ENCODE measurements at places on chromosomes 3 and 15.

DNA sequence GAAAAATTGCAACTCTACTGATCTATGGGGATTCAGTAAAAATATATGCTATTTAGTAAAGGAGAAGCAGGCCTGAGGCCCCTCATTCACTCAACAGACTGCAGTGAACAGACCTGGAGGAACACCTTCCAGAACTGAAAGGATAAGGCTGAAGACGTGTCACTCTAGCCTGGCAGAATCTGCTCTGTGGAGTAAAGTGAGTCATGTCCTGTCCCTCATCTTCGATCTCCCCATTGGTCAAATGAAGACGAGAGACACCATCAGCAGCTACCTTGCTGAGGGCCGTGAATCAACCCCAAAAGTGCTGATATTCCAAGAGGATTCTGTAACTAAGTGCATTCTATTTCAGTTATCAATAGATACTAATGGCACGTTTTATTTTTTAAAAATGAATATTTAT, 359.7 kb downstream of the FGF12 start:
- no peak for DNase-seq

DNA sequence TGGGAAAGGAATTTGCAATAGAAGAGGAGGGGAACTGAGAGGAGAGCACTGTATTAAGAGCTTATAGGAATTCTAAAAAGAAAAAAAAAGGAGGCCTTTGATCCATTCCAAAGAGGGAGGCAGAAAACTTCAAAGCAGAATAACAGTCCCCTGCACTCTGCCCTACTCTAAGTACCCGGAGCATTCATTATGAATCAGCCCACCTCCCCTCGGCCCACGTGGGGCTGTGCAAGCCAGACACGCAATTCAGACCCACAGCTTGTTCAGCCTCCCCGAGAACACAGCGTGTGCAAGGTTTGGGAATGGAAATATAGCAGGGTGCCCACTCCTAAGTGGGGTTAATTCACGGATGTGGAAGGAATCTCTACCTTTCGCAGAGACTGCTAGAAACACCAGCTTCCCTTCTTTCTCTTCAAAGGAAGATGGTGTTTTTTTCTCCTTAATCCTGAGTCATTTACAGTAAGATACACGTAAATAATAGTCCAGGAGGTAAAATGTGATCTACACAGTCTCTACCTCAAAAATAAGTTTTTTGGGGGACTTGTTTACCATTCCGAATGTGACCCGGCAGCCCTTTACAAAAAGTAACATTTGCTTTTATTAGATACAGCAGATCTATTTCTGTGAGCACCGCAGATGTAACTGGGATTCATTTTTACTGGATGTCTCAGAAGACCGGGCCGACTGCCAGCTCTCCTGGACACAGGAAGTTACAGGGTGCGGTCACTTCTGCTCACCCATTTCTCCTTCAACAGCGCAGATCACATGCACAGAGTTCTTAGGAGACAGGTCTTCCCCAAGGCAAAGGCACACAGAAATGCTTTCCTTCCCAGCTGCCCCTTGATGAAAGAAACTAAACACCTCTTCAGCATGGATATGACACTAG, 768.5 kb upstream of the CFAP20DC start:
- DNase-seq = no peak

DNA sequence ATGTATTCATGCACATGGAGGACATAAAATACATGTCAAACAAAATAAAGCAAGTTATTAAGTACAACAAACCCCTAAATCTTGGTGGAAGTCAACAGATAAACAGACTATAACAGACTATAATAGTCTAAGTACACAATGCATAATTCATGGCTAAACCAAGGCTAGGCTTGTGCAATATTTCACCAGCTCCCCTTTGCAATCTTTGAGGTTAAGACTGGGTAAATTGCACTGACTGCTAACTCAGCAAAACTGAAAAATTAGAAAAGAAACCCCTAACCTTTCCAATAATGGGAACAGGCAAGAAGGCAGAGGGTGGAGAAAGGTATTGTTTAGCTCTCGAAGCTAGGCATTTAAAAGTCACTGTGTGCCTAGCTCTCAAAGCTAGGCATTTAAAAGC, 304.9 kb upstream of the WNT5A start:
- no peak for DNase-seq

- no peak for DNase-seq
These were observed 36.1 kb downstream of the STARD9 start for GRCh38 chr15:42611532-42611931.

- no peak for DNase-seq
These were observed 11.0 kb upstream of the PIK3CB start for GRCh38 chr3:138845771-138846173.

- no peak for DNase-seq
These were observed 113.6 kb downstream of the UBE3A start for GRCh38 chr15:25325187-25325586.

- no peak for DNase-seq
These were observed 4.6 kb downstream of the SPSB4 start for GRCh38 chr3:141055536-141056445.

- no peak for DNase-seq
These were observed 778 bp downstream of the CRBN start for GRCh38 chr3:3178498-3179328.

DNA sequence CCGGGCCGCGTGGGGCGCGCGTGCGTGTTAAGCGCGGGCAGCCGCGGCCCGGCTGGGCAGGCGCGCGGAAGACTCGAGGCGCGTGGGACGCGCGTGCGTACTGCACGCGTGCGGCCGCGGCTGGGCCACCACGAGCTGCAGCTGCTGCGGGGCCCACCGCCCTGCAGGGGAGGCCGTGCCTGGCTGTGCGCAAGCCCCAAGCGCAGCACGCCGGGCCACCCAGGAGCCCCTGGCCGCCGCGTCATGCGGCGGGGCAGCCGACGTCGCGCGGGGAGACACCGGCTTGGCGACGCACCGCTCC, 590 bp upstream of the TRIM71 start:
- no peak for DNase-seq

GRCh38 chr3:34020726-34021680, 222.6 kb downstream of the PDCD6IP start:
- DNase-seq = no peak

GRCh38 chr15:29566914-29567313, 255.4 kb downstream of the TJP1 start:
- no peak for DNase-seq

- DNase-seq = no peak
These were observed 1270.0 kb downstream of the ROBO1 start for GRCh38 chr3:78497767-78498166.

Measured in iPS DF 6.9 (cell line).